HS-5 (cell line): ENCODE measurements at places on chromosomes 5 and 9.
A peak's percentile ranks its signal among the peaks of the same experiment; 100 is the strongest.

GRCh38 chr5:112525217-112525616 lies 106.1 kb upstream of the EPB41L4A start:
- no peak for DNase-seq

GRCh38 chr9:96626912-96627311 lies 7.3 kb upstream of the CDC14B start:
- no peak for DNase-seq

DNA sequence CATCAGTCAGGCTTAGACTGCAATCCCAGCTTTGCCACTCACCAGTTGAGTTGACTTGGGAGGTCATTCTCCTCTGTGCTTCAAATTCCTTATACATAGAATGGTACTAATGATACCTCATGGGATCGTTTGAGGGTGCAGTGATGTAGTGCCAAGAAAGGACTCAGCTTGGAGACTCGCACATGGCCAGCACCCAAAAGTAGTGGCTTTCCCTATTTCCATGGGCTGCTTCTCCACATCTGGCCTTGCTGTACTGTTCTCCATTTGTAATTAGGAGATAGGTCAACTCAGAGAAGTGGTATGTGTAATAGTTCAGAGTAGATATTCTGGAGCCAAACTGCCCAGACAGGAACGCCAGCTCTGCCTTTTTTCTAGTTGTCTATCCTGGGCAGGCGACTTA lies 5.5 kb downstream of the CCL19 start:
- no peak for DNase-seq

GRCh38 chr5:79562351-79563246 lies 48.7 kb upstream of the HOMER1 start:
- DNase-seq, result peak; percentile 61

- no peak for DNase-seq
Observed at GRCh38 chr9:68996462-68996861, 17.5 kb downstream of the PRKACG start.

DNA sequence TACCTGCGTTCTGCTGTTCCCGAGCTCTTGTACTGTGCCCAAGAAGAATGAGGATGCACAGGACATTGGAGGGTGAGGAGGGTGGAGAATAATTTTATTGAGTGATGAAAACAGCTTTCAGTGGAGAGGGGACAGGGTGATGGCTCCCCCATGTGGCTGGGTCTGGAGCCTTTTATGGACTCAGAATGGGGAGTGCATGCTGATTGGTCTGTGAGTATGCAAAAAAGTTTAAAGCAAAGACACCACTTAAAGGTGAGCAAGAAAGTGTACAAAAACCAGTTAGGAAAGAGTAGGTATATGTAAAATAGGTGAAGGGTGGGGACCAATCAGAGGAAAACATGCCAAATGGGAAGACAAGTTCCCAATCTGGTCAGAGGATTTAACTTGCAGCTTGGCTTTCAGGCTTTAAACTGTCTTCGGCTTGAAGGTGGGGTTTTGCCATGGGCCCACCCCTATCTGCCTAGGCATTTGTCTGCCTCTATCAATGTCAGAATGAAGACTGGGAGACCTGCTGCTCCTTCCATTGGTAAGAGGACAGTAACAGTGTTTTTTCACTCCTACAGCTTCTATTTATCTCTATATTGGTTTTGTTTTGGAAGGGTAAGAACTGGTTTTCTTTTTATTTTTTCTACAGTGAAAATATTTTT lies 118.0 kb upstream of the RAI14 start:
- no peak for DNase-seq

- DNase-seq, result no peak
Observed at GRCh38 chr5:5409151-5409810, 13.2 kb upstream of the ICE1 start.

- no peak for DNase-seq
Observed at GRCh38 chr9:90515510-90515909, 127.1 kb downstream of the DIRAS2 start.

DNA sequence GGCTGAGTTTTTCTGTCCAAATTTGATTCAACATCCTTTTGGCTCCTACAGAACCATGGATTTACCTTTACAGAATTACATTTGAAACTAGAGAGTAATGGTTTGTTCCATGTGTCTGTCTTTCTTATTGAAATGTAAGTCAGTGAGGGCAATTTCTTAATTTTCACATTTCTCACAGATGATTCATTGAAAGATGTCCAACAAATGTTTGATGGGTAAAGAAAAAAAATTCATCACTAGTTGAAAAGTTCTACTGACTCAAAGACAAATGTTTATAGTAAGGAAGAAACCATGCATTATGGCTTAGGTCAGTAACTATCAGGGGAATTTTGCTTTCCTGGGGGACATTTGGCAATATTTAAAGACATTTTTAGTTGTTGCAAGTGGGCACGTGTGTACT lies 131.6 kb upstream of the TRPM3 start:
- peak; percentile 63 for DNase-seq

- DNase-seq, result no peak
Observed at GRCh38 chr9:78857373-78858225, 560.7 kb downstream of the PSAT1 start.

- no peak for DNase-seq
Observed at GRCh38 chr5:156498226-156498980, 171.4 kb downstream of the SGCD start.

GRCh38 chr9:37146410-37146809 lies 26.0 kb downstream of the ZCCHC7 start:
- DNase-seq, result no peak

DNA sequence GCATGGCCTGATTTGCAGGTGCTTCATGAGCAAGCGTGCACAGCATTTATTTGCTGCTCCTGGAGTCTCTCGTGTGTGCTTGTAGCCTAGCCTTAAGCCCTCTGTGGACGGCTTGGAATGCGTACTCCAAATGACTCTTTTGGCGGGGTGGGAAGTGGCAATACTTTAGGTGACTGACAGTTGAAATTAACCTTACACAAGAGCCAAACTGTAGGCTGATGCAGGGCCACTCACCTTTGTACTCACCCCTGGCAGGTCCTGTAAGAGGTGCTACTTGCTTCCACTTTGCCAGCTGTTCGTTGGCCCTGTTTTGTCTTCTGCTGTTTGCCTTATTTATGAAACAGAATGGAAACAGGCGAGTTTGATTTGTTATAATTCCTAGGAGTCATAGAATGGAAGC lies 22.9 kb downstream of the TENT4A start:
- no peak for DNase-seq

GRCh38 chr5:78541086-78541654 lies 107.4 kb downstream of the LHFPL2 start:
- DNase-seq, result no peak

DNA sequence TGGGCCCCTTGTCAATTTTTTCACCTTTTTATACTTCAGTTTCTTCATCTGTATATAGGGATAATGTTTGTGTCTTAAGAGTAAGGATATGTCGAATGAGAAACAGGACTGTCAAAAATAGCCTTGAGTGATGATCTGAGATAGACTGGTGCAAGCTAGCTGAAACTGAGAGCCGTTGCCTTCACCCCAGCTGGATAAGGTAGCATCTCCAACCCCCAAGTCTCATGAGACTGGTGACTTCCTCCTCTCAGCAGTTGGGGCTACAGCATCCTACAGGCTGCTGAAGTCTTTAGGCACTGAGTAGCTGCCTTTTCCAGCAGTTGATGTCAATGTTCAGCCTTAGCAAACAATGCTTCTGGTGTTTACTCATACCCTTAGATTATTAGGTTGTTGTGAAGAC lies 330.2 kb downstream of the OSTF1 start:
- DNase-seq, result no peak

DNA sequence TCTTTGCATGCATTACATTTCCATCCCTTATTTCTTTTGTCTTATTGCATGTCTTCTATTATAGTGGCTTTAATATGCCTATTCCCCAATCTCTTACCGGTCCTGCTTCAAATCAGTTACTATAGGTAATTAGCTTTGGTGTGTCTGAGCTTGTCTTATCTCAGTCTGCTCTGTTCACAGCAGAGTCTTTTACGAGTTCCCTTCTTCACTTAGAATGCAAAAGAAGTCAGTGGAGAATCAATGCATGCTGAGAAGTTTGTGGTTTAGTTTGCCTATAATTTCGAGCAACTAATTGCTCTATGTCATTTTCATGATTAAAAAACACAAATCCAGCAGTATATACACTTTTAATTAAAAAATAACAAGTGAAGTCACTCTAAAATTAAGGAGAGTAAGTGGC lies 545.0 kb downstream of the SLCO4C1 start:
- no peak for DNase-seq

DNA sequence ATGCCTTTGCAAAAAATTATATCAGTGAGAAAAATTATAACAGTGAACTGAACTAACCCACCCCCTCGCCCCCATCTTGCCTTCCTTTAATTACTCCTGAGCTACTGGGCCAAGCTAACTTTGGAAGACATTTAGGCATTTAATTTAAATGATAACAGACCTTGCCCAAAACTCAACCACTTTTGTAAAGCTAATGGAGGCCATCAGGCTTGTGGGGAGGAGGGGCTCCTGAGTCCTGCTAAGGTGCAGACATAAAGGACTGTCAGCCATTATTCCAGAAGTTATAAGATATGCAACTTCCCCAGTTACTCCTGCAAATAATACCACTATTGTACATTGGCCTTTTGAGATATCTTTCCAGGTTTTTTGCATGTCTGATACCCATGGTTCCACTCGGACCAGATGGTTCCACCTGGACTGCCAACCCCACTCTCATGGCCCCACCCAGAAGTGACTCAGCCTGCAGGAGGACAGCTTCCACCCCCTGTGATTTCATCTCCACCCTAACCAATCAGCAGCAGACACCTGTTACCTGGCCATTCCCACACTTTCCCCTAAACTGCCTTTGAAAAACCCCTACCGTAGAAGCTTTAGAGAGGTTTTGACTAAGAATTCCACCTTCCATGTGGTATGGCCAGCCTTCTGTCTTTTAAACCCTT lies 805.4 kb upstream of the CDH6 start:
- no peak for DNase-seq

- no peak for DNase-seq
Observed at GRCh38 chr5:55407059-55407684, 99.4 kb downstream of the MTREX start.

GRCh38 chr5:81134066-81134465 lies 99.1 kb upstream of the CKMT2 start:
- DNase-seq, result no peak

- DNase-seq, result no peak
Observed at GRCh38 chr9:84969084-84969483, 299.6 kb downstream of the NTRK2 start.

DNA sequence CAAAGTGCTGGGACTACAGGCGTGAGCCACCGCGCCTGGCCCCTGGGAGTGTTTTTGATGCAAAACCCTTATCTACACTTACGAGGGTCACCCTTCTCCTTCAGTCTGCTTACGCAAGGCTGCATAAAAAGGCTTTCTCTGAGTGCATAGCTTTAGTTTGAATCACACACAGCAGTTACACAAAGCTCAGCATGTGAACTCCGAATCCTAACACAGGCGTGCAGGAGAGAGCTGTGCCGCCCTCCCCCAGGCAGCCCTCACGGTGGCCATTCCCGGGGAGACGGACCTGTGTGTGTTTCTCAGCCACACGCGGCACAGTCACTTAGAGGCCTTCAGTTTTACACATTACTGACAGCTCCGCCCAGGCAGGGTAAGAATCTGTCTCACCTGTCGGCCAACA lies 26.7 kb downstream of the EXD3 start:
- peak; percentile 31 for DNase-seq

DNA sequence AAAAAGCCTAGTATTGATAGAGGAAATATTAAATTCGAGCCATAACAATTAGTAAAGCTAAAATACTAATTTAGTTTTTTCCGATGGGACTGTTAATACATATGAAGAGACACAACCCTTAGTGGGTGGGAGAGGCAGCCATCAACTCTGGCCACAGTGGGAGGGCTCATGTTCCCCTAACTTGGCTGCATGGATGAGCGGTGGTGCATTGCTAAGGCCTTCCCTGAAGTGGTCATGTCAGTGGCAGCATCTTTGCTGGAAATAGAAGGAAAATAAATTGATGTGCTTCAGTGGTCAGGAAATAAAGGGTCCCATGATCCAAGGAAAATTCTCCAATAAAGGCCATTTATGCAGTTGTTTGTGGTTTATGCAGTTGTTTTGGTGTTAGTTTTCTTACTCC lies 33.9 kb upstream of the F2RL2 start:
- no peak for DNase-seq

DNA sequence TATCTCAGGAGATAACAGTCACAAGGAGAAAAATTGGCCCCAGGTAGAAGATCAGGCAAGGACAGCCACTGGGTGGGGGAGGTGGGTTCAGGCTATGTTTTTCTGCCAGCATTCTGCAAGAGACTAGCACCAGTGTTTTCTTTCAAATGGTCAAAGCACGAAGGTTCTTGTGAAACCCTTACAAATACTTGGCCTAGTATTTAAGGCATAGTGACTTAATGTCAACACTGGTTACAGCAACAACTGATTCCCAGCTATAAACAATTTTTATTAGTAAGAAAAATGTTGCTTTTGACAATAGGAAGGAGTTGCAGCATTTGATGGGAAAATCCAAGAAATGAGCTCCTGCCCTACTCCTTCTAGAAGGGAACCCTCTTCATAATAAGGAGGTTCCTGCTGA lies 349.6 kb downstream of the SLIT3 start:
- no peak for DNase-seq

- no peak for DNase-seq
Observed at GRCh38 chr5:170985486-170985885, 123.7 kb downstream of the RANBP17 start.

DNA sequence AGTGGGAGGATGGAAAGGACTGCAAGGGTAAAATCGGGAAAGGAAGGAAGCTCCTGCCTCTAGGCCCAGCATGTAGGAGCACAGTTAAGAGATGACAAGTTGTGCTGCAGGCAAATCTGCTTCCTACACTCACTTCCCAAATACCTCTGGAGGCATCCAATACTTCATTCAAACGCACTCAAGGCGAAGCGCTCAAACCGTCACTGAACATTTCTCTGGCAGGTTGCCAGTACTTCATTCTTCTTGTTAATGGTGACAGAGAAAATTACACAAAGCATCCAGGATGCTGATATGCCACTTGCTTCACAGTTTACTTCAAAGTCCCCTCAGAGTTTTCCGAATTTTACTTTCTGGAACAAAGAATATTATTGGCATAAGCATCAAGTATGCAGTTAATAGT lies 59.8 kb downstream of the NREP start:
- DNase-seq, result no peak

- no peak for DNase-seq
Observed at GRCh38 chr9:72788966-72789735, 163.7 kb downstream of the ALDH1A1 start.

DNA sequence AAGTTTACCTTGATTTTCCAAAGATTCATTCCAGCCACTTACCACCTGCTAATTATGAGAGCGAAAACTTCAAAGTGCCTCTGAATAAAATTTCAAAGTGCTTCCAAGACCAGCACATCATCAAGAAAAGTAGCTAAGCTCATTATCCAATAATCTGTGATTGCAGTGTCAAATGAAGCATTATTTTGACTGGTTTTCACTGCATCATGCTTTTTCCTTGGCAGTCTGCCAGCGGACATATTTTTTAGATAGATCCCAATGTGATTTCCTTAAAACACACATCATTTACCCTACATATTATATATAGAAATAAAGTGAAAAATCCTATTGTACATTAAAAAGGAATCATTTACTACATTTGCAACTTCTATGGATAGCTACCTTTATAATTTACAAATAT lies 508.6 kb upstream of the FAM174A start:
- no peak for DNase-seq

- no peak for DNase-seq
Observed at GRCh38 chr5:162323466-162323865, 255.9 kb downstream of the GABRG2 start.

- DNase-seq, result no peak
Observed at GRCh38 chr9:93115486-93116071, 18.5 kb downstream of the NINJ1 start.
